ENCODE measurements at places on chromosomes 3 and 15. TPM values are rescaled to one million over a fixed set of nuclear protein-coding genes. Genes with fewer than 3 reads are reported as not detected.

DNA sequence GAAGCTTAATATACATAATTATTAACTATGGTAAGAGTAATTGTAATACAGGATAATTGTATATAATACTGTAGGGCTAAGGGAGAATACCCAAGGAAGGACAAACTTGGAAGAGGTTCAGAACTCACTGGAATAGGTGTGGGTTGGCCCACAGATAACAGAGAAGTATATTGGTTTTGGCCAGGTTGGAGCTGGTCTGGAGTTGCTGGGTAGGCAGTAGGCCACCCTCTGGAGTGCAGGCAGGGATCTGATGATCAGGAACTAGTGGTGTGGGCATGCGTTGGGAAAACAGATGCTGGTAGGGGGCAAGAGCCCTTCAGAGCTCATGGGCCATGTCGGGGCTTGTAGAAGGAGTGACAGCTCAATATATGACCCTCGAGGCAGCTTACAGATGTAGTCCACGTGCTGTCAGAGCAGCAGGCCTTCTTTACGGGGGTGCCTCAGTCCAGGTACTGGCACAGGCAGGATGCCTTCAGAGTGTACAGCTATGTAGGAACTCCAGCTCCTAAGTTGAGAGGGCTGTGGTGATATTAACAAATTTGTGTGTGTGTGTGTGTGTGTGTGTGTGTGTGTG is 12.4 kb downstream of the IREB2 start:
- DNase-seq = no peak

- DNase-seq = no peak
Observed at GRCh38 chr3:16480861-16481545, 32.5 kb downstream of the RFTN1 start.

DNA sequence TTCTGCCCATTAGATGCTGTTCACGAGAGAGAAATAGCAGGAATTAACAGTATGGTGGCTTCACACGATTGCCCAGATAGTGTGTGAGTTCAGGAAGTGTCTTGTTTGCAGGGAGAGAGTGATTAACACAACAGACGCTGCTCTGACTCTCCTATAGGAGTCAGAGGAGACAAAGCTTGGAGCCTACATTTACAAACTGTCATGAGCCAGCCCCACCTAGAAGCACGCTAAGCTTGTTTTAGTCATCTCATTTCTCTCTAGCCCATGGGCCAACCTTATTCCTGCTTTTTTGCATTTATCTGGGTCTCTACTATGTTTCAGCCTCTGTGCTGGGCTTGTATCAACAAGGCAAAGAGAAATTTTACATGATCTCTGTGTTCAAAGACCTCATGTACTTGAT is 128.3 kb upstream of the BFSP2 start:
- no peak for DNase-seq

The RBMS3 gene
- 53.2 TPM for total RNA-seq

The CYP1A1 gene
- total RNA-seq = 0.16 TPM

The HHLA2 gene
- not detected for total RNA-seq
